ENCODE measurements at places on chromosomes 11 and 22.

GRCh38 chr11:133697603-133698180 lies 147.6 kb downstream of the SPATA19 start:
- no peak for DNase-seq

- DNase-seq = no peak
Observed at GRCh38 chr11:111538407-111539114, 2.0 kb upstream of the LAYN start.

DNA sequence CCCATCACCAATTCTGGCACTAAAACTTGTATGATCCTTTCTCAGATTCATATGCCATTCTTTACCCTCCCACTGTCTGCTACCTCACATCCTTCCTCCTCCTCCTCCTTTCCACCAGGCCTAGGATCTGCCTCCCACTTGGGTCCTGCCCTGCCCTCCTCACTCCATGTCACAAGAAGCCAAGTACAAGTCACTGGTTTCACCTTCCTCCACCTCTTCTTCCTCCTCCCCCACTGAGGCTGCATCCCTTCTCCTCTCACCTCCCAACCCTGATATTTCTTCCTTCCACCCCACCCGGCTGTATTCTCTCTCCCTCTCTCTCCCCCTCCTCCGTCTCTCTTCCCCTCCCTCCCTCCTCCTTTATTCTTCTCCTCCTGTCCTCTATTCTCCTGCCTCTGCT lies 46.6 kb downstream of the LARGE1 start:
- DNase-seq = no peak

GRCh38 chr11:19441752-19442553 lies 201.2 kb upstream of the E2F8 start:
- DNase-seq = peak; percentile 85

GRCh38 chr11:19060629-19061028 lies at the start of gene MRGPRX2:
Gene MRGPRX2 (minus strand): TSS chr11:19060717. CDS start chr11:19056402, 4,315 bp downstream.
- DNase-seq = no peak

GRCh38 chr22:17836992-17837742 lies 62.9 kb upstream of the BID start:
- no peak for DNase-seq

GRCh38 chr11:65236194-65237059 lies 25.3 kb upstream of the POLA2 start:
- no peak for DNase-seq

DNA sequence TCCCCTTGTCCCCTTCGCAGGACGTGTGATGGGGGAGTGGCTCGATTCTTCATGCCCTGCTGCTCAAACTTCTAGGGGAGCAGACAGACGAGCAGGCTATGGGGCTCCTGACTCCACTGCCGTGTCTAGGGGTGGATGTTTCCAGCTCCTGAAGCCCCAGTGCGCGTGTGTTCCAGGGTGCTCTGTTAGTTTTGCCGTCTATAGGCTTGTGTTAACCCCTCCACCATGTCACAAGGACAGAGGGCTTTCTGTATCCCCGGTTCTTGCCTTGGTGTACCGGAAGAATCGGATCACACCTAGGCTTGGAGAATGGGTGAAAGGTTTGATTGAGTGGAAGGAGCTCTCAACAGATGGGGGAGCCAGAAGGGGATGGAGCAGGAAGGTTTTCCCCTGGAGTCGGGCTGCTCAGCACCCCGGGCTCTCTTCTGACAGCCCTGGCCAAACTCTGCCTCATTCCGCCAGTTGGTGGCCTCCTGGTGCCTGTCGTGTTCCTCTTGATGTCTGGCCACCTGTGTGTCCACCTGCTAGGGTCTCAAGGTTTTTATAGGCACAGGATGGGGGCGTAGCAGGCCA lies 810.7 kb downstream of the BRD1 start:
- no peak for DNase-seq

DNA sequence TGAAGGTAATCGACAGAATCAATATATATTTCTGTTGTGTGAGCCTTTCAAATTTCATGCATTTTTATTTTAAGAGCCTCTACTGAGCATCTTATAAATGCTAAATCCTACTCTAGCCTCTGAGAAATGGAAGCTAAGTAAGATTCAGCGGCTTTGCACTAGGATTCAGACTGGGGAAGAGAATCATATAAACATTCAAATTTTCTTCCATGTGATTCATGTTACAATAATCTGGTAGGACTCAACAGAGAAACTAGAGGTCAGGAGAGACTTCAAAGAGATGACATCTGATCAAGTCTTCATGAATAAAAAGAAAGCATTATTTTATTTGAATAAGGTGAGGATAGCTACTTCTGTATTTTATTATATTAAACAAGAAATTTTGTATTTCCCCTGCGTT lies 538.9 kb downstream of the DLG2 start:
- DNase-seq = no peak

DNA sequence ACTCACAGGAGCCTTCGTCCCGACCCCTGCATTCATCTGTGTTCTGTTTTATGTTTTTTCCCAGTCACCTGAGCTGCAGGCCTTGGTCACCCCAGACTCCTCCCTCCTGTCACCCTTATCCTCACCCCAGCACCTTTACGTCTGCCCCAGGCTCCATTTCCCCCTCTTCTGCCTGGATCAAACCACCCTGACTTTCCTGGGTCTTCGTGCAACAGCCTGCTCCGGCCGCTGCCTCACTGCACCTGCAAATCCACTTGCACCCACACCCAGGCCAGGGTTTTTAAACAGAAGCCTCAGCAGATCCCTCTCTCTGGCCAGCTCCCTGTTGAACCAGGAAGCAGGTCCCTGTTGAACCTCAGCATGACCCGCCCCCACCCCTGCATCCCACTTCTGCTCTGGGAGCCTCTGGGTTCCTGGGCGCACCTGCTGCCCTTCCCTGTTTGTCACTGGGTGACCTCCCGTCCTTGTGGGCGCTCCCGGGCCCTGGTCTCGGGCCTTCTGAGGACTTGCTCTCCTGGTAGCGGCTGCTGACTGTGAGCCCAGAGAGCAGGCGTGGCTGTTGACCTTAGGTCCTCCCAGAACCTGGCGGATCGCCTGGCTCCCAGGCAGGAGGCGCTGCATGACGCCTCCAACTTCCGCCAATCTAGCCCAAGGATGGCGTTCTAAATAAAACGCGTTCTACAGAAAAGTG lies 12.8 kb downstream of the MAPK8IP2 start:
- DNase-seq = no peak
